H9 (cell line): ENCODE measurements at places on chromosomes 6 and 20. TPM values are rescaled to one million over a fixed set of nuclear protein-coding genes. Genes with fewer than 3 reads are reported as not detected.

GRCh38 chr6:84166395-84166794, 61.0 kb downstream of the CEP162 start:
- H3K27ac ChIP-seq, result no peak overlapping the region
- H3K36me3 ChIP-seq, result peaks cover 6% of the 10 kb centered on the region; the same call in 1 of the 2 replicates
- H3K27me3 ChIP-seq, result no peaks in the 10 kb centered on the region
- DNase-seq, result no peak
- H3K4me1 ChIP-seq, result no peaks in the 10 kb centered on the region
- no peak overlapping the region for H3K4me3 ChIP-seq

GRCh38 chr6:116266803-116267202, 12.9 kb downstream of the TSPYL1 start:
- H3K4me3 ChIP-seq, result no peak overlapping the region
- H3K4me1 ChIP-seq, result peaks cover 5% of the 10 kb centered on the region; the same call in 1 of the 2 replicates
- H3K27ac ChIP-seq, result no peak overlapping the region
- no peaks in the 10 kb centered on the region for H3K27me3 ChIP-seq
- no peaks in the 10 kb centered on the region for H3K36me3 ChIP-seq

DNA sequence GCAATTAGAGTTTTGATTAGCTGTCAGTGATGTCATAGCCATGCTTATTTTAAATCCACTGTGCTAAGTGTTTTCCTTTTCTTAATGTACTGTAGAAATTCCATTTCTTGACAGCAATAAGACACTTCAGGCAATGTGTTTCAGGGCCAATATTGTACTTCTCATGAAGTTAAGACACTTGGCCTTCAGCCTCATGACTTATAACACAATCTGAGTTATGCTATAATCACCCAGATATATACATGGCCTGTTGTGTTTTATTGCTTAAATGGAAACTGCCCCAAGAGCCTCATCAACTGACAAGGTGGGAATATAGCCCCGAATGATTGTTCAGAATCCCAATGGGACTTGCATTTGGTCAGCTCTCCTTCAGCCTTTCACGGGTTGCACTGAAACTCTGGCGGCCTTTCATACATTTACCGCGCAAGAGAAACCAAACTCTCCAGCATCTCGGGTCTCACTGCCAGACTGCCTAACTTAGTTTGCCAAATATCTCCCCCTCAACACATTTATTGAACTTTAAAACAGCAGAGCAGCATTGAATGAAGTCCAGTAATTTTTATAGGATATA, 44.2 kb upstream of the TBX18 start:
- no peaks in the 10 kb centered on the region for H3K27me3 ChIP-seq
- no peak for DNase-seq
- no peak overlapping the region for H3K4me3 ChIP-seq

GRCh38 chr6:33091957-33092356, 16.2 kb downstream of the HLA-DPB1 start:
- no peak overlapping the region for H3K4me3 ChIP-seq
- H3K36me3 ChIP-seq, result no peaks in the 10 kb centered on the region
- DNase-seq, result peak; percentile 88
- no peaks in the 10 kb centered on the region for H3K4me1 ChIP-seq
- no peak overlapping the region for H3K27ac ChIP-seq
- no peaks in the 10 kb centered on the region for H3K27me3 ChIP-seq

DNA sequence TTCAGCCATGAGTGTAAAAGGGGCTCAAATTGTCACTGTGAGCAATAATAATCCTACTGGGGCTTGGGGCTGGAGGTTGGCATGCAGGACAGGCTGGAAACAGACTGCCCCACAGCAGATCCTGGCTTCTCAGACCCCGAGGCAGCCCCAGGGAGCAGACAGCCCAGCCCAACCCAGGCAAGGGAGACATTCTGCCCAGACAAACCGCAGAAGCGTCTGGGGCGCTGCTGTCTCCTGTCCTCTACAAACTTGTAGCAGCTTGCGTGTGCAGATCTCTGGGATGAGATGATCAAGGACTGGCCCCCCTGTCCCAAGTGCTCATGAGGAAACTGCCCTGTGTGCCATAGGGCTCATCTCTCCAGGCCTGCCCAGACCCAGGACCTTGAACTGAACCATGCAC, 84.6 kb downstream of the MAFB start:
- 0 out of 2 replicates have a peak, but pooled peaks cover under 1% of the 10 kb centered on the region for H3K36me3 ChIP-seq
- H3K27me3 ChIP-seq, result no peaks in the 10 kb centered on the region
- no peak overlapping the region for H3K4me3 ChIP-seq
- DNase-seq, result no peak

UBE2C gene
- 254 and 268 TPM in 2 replicates for total RNA-seq

SLC44A4 gene
- 3.3 and 3.8 TPM in 2 replicates for total RNA-seq

TBX18 gene
- total RNA-seq, result 0.02 TPM in 1 of 2 replicates, not detected in the other

RALGAPA2 gene
- total RNA-seq, result 14.9 and 16.6 TPM in 2 replicates

POPDC3 gene
- total RNA-seq, result 5.7 and 6.0 TPM in 2 replicates
